NCI-H1694 treated with DMSO at 0.1 percent for 48 hours (cell line): ENCODE measurements at places on chromosomes 1 and 21.

DNA sequence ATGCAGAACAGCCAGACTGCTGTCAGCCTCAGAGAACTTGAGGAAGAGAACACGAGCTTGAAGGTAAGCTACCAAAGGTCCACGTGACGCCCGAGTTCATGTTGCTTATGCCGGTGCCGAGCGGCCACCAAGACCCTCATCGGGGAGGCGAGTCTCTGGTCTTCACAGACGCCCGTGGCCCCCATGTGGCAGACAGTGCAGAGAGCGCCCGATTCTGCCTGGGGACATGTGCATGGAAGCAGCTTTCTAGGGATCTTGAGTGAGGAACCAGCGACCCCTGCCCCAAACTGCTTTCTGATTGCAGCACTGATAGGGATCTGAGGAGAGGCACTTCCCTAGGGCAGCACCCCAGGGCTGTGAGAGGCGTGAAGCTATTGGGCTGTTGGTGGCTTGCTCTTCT lies 56.3 kb upstream of the DIP2A start:
- no peak for DNase-seq

GRCh38 chr1:173415490-173415889 lies 61.6 kb upstream of the PRDX6 start:
- no peak for DNase-seq

DNA sequence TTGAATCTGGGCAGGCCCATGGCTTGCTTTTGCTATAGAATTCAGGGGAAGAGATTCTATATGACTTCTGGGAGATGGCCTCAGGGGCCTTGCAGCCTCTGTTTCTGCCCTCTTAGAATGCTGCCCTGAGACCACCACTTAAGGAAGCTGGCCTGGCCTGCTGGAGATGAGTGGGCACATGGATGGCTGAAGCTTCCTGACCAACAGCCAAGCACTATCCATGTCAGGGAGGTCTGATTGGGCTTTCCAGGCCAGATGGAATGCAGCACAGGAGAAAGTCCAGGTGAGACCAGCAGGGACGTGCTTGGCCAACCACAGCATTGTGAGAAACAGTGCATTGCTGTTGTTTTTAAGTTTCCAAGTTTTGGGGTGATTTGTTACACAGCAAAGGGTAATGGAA lies 308.1 kb downstream of the PTPRU start:
- DNase-seq: no peak

- DNase-seq: no peak
Measured at GRCh38 chr1:97082160-97082848, 360.7 kb downstream of the PTBP2 start.

DNA sequence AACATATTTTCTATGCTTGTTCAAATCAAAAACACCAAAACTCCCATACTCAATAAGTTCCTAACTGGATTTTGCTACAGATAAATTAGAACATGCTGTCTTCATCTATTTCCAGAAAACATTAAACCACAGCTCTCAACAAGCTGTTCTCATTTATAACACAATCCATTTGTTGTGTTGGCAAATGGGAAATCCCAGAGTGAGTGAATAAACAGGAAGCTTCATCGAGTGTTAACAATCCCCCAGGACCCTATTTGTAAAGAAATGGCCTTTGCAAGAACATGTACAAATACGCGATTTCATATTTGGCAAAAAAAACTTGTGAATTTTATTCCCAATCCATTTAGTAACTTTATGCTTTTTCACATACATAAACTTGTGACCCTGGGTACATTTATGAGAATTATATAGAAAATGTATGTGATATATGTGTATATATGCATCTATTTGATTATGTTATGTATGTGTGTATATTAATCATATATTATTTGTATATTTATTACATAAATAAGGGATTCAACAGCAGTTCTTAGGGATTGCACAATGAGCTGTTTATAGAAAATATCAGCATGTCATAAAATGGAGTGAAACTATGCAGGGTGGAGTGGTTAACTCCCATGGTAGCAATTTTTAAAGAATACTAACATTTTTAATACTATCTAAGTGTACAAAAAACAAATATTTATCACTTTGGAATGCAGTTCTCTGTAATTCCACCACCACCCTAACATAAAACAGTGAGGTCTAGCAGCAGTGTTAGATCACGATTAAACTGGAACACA lies 160.0 kb downstream of the NEGR1 start:
- DNase-seq: no peak

GRCh38 chr1:39110882-39111281 lies 84.7 kb downstream of the NDUFS5 start:
- DNase-seq: no peak

DNA sequence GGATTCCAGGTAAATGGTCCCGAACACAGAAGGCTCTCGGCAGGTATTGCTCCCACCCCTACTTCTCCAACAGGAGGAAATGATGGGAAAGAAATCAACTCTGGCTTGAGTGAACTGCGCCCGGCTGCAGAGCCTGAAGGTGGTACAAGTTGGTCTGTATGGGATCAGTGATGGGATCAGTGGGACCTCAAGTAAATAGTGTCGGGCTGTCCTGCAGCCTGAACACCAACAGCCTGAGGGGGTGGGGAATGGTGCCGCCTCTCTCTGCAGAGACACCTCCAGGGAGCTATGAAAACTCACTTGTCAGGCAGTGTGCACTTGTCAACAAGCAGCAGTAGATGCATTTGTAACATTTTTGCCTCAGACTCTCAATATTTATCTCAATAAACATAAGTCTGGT lies 183.5 kb downstream of the MATN1 start:
- no peak for DNase-seq

GRCh38 chr1:205528887-205529825 lies 24.7 kb downstream of the CDK18 start:
- peak; percentile 51 for DNase-seq

- no peak for DNase-seq
Measured at GRCh38 chr1:64046891-64047290, 156.5 kb upstream of the UBE2U start.

GRCh38 chr1:44792736-44793502 lies 4.9 kb upstream of the BEST4 start:
- no peak for DNase-seq

- no peak for DNase-seq
Measured at GRCh38 chr1:110565565-110565964, 40.6 kb downstream of the KCNA2 start.

DNA sequence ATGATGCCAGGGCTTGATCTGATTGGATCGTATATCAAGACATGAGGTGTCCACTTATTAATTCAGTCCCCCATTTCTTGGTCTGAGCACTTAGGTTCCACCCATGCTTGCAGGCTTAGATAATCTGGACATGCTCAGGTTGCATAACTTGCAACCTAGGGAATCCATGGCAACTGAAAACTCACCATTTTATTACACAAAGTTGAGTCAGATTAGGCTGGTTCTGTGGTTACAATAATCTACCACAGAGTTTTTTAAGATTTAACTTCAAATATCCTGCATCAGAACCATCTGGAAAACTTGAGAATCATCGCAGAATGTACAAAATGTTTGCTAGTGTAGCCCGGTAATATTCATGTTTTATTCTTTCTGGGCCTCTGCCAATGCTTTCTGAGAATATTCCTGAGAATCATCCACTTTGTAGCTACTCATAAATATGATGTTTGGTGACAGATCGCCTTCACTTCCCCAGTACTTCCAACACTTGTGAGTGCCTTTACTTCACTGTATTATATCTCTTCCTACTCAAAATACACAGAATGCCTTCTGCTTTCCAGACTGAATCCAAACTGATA lies 707.2 kb upstream of the ADAMTS5 start:
- no peak for DNase-seq

DNA sequence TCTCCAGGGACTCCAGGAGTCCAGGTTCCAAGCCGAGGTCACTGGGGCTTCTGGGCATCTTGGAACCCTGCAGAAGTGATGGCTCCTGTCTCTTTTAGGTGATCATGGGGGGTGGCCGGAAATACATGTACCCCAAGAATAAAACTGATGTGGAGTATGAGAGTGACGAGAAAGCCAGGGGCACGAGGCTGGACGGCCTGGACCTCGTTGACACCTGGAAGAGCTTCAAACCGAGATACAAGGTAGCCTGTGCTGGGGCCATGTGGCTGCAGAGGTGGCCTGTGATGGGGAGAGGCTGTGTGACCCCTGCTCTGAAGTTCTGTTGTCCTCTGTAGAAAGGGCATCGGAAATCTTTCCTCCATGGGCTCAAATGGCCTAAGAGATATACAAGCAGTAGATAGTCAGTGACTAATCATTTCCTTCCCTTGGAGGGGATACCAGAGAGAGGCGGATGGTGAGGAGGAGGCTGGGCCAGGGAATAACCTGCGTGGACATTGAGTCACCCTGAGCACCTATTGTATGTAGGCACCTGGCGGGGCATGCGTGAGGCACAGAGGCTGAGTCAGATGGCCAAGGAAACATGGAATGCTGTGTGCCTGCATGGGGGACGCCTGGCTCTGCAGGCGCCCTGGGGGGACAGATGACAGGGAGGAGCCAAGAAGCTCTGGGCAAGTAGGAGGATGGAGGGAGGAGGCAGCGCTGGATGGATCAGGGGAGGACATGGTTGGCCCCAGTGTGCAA lies 59.0 kb downstream of the ALPL start:
- no peak for DNase-seq

DNA sequence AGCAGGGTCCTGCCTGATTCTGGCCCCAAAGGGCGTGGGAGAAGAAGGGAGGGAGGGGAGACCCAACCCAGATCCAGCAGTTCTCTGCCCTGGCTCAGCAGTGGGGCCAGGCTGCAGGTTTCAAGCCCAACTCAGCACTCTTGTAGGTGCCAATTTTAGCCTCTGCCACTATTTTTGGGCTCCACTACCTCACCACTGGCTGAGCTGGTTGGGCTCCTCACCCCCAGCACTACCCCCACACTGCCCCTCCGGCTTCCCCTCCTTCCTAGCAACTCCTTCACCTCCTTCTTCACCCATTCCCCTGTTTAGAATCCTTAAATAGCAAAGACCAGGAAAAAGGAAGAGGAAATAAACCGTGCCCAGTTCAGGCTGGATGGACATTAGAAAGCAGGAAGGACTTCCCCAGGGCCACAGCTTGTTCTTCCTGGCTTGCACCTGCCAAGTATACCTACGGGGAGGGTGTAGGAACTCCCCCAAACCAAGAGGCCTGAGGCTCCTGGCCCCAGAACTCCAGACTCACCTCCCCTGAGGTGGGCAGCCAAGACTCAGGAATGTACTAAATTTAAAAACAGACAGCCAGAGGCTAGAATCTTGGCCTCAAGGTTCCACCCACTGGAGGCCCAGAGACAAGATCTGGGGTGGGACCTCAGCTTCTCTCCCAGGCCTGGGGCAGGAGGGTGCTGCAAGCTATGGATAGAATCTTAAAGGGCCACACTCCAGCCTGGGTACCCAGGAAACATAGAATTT lies 1.4 kb upstream of the ARHGEF2 start:
- no peak for DNase-seq

- no peak for DNase-seq
Measured at GRCh38 chr1:155052439-155053395, 1.6 kb downstream of the ADAM15 start.

DNA sequence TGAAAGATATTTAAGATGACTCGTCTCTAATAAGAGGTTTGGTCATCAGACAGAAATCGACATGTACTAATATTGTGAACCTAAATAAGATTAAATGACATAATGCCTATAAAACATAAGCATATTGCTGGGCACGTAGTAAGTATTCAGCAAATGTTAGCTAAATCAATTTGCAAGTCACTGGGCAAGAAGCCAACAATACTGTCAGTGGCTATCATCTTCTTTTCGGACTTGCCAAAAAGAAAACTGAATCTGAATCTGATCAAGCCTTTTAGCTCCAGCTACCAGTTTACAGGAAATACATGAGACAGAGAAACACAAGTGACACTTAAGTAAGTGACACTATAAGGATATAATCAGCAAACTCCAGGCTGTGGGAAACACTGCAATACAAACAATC lies 46.0 kb downstream of the RPL5 start:
- DNase-seq: peak; percentile 53

DNA sequence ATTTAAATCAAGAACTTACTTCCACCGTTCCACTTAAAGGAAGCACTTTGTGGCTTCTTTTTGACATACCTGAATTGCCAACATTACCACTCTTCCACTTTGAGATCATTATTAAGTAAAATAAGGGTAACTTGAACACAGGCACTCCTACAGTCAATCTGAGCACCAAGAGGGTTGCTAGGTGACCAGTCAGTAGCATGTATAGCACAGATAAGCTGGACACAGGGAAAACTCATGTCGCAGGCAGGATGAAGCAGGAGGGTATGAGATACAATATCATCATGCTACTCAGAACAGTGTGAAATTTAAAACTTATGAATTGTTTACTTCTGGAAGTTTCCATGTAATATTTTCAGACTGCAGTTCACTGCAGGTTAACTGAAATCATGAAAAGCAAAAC lies 47.0 kb upstream of the RAP1GAP start:
- DNase-seq: no peak

DNA sequence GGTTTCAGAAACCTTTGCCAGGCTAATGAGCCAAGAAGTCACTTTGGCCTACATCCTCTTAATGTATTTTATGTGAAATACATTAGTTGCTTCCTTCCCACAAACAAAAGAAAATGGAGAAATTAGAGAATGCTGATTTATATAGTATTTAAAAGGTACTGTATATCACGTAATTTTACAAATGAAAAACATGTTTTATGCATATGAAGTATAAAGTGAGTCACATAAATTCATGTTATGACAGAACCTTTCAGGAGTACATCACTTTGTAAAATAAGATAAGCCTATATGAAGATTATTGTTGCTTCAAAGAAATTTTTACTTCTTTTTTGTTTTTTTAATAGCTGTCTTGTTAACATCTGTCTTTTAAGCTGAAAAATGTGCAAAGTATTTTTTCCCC lies 4.6 kb downstream of the DR1 start:
- no peak for DNase-seq

DNA sequence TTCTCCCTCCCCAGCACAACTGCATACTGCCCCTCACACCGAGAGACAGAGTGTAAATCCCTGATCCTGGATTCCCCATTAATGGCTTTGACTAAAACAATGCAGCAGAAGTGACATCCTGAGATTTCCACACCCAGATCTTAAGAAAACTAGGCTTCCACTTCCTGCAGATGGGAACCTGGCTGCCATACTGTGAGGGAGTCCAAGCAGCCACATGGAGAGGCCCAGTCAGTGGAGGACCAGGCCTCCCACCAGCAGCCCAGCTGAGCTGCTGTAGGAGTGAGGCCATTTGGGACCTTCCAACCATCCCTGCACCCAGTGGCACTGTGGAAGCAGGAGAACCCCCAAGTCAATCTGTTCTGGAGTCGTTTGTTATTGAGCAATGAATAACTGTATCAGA lies 120.6 kb downstream of the CRYAA start:
- no peak for DNase-seq

- DNase-seq: no peak
Measured at GRCh38 chr1:21824926-21825325, 12.9 kb downstream of the LDLRAD2 start.

GRCh38 chr1:177859572-177859971 lies 110.3 kb downstream of the SEC16B start:
- DNase-seq: no peak

DNA sequence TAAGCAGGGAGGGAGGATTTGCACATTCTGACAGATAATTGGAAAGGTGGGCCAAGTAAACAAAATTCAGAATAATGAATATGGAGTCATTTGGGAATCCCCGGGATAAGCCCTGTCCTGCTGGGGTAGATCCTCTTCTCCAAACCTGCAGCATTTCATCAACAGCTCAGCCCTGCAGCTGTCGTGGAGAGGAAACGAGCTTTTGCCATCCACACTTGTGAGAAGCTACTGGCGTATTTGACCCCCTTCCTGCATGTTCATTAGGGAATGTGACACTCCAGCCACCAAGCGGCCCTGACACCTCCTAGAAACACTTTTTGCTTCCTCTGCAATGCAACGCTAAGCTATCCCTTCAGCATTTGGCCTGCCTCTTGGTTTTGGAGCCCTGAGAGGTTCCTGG lies 8.0 kb upstream of the LEFTY2 start:
- DNase-seq: no peak
